ENCODE measurements at places on chromosomes 4 and X.

DNA sequence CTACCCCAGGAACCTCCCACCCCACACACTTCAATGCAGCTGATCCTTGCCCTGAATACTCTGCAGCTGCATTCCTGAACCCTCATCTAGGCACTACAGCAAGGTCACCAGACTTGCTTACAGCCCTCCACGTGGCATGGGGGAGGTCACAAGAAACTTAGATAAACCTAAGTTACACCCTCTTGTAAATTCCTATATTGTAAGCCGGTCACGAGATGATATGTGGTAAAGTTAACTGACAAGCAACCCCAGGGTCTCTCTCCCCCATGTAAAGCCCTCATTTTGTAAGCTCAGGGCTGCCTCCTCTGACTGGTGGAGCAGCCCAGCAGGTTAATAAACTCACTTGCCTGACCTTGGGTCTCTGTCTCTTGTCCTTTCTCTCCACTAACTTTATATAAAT is 570.7 kb downstream of the PCDH7 start:
- no peak for DNase-seq

- DNase-seq, result no peak
These were observed 803.6 kb upstream of the ADGRL3 start for GRCh38 chr4:60396341-60397049.

GRCh38 chrX:137749246-137749645 is 183.3 kb downstream of the ZIC3 start:
- DNase-seq, result no peak

DNA sequence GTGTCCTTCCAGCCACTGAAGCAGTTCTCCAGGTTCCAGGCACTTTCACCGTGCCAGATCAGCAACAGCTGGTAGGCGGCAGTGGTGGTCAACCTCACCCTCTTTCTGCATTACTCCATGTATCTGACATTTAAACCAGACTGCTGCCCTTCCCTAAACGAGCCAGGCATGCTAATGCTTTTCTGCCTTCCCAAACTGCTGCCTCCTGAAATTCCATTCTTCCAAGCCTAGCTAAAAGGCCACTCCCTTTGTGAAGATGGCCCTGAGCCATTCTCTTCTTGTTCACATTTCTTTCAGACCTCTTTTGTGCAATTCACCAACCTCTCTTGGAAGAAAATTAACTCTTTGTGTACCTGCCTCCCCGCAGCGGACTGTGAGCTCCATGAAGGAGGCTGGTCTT is 73.7 kb downstream of the CHST7 start:
- DNase-seq, result no peak

- no peak for DNase-seq
These were observed 28.5 kb downstream of the EGFL6 start for GRCh38 chrX:13597874-13598273.

DNA sequence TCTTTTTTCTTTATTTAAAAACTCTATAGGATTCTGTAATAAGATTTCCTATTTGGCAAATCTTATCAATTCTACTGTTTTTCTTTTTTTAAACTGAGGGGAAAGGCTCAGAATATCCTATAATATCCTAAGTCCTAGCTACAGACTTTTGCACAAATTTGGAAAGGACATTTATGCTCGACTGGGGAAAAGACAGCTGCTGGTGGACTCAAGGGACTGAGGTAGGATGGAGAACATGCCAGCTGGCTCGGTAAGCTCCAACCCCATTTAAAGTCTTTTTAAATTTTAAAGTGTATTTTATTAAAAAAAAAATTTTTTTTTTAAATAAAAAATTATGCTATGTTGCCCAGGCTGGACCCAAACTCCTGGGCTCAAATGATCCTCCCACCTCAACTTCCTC is 36.8 kb downstream of the BOD1L1 start:
- DNase-seq, result no peak

DNA sequence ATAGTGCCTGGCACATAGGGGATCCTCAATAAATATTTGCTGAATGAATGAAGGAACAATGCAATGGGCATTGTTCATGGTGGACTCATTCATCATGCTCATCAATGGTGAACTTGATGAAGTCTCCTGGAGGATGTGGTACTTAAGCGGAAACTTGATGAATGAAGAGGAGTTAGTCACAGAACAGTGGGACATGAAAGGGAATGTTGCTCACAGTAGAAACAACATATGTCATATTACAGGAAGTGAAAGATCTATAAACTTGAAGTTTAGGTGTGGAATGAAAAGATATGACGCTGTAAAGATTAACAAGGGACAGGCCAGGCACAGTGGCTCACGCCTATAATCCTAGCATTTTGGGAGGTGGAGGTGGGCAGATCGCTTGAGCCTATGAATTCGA is 224.1 kb downstream of the PPP3CA start:
- DNase-seq, result peak; percentile 34

DNA sequence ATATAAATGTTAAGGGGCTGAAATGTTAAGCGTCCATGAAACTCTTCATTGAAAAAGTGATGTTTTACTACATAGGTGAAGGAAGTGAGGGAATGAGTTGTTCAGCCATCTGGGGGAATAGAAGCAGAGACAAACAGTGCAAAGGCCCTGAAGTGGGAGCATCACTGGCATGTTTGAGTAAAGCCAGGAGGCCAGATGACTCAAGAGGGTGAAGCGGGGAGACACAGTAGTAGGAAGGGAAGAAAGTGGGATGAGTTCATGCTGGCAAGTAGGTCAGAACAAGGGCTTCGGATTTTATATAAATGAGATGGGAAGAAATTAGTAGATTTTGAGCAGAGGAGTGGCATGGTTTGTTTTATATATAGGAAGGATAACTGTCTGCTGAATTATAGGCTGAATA is 112.5 kb upstream of the MAP9 start:
- DNase-seq, result no peak

DNA sequence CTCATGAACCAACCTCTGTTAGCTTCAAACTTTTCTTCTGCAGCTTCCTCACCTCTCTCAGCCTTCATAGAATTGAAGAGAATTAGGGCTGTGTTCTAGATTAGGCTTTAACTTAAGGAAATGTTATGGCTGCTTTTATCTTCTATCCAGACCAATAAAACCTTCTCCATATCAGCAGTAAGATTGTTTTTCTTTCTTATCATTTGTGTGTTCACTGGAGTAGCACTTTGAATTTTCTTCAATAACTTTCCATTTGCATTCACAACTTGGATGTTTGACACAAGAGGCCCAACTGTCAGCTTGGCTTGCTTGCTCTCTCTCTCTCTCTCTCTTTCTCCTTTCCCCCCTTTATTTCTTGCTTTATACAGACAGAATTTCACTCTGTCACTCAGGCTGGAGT is 22.8 kb upstream of the SOWAHB start:
- DNase-seq, result no peak

DNA sequence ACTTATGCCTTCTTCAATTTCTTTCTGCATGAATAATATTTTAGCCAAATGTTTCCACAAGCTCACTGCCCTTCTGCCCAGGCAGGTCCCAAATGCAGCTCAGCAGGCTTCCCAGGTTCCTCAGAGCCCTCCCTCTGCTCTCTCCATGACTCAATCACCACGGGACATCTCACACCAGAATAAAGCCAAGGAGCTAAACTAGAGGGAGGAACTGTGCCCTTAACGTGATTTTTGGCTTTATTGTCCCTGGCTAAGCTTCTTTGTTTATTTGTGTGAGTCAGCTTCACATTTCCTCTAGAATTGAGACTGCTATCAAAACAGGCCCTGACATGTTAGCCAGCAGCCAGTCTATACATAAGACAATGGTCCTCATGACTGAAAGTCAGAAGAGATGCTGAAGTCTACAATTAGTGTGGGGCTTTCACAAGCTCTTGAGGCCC is 186.4 kb upstream of the GALNT7 start:
- DNase-seq, result peak; percentile 35

DNA sequence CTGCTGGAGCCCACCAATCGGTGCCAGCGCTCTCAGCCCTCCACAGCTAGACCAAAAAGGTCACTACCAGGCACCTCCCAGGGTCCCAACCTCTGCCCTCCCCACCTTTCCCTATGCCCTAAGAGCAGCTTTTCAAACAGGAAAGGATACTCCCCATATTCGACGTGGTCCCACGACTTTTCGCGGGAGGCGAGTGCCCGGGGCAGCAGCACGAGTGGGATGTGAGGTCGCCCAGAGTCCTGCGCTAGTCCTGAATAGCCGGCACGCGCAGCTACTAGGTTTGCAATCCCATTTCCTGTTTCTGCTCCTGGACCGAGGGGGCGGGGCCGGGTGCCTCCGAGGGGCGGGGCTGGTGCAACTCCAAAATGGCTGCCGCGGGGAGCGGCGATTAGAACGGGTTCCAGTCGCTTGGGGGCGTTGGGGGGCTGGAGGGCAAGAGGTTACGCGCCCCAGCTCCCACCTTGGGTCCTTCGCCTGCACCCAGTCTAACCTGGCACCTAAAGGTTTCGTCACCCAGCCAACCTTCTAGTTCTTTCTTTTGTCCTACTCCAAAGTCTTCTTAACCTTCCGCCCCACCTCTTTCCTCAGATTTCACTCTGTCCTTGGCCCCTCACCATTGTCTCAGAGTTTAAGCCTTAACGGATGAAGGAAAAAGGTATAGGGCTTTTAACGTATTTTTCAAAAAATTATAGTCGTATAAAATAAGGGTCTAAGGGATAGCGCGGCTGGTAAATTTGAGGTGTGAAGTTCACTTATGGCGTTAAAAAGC is 85.0 kb upstream of the TENT5D start:
- DNase-seq, result no peak

GRCh38 chr4:172751550-172751949 is 417.1 kb upstream of the GALNT7 start:
- no peak for DNase-seq

DNA sequence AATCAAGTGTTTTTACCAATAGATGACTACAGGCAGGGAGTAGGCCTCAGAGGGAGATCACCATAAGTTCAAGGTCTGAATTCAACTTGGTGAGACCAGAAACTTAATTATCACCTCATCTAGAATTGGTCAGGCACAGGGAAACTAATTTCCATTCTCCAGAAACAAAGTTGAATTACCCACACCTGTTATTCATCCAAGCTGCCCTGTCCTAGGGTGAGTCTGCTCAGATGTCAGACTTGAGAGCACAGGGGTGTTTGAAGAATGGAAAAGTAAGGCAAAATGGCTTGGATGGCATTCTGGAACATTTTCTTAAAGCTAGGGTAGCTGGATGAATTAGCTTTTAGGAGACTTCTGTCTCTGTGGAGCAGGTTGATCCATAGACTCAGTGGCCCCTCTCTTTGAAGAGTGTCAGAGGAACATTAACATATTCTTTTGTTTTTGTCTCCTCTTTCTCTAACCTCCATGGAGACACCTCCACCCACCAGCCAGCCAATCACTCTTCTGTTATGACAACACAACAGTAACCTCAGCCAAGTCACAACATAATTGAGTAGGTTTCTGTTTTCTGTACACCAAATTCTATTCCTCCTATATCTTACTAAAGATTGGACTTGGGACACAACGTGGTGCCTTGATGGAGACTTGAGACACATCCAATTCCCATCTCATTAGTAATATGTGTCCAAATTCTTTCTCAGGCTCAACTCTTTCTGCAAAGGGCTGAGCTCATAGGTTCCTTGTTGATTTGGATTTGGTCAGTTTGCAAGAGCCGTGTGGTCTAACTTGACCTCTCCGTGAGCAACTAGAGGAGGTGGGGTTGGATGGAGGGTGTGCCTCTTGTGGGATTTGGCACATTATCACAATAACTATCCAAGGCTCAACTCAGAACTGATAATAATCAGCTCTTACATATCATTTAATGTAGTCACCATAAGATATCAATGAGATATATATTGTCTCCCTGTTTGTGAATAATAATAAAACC is 45.1 kb downstream of the VSIG4 start:
- DNase-seq, result no peak

- DNase-seq, result peak; percentile 90
These were observed 70.7 kb upstream of the HPGD start for GRCh38 chr4:174592985-174593335.

DNA sequence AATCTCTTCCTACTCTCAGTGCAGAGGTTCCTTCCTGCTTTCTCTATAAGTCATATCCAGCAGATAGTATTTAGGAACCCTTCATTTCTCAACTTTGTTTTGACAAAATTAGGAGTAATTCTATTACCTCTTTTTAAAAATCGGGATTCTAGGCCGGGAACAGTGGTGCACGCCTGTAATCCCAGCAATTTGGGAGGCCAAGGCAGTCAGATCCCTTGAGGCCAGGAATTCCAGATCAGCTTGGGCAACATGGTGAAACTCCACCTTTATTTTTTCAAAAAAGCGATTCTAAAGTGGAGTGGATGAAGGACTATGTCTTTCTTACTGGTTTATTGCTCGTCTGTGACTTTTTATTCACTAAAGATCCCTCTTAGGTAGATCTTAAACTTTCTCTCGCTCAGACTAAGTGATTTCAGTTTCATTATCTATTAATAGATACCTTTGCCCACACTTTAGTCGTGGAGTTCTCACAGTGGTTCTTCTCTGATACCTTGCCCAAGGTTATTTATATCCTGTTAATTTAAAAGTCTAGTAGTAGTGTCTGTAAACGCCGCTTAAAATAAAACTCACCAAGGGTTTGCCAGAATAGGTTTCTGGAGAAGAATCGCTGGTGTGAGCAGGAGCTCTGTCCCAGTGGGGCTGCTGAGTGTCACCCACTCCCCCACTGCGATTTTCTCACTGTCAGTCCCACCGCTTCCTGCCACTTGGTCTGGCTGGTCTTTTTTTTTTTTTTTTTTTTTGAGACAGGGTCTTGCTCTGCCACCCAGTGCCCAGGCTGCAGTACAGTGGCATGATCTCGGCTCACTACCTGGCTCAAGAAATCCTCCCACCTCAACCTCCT is 27.0 kb upstream of the TMEM131L start:
- no peak for DNase-seq

- DNase-seq, result no peak
These were observed 45.4 kb downstream of the SEC24D start for GRCh38 chr4:118790544-118790943.

GRCh38 chr4:110467400-110467799 is 8.6 kb upstream of the ENPEP start:
- no peak for DNase-seq

GRCh38 chr4:25069014-25069413 is 38.3 kb upstream of the LGI2 start:
- no peak for DNase-seq

GRCh38 chr4:4311193-4311592 is 21.1 kb downstream of the ZBTB49 start:
- peak; percentile 42 for DNase-seq

GRCh38 chrX:123475068-123475724 is 257.7 kb downstream of the THOC2 start:
- DNase-seq, result no peak

DNA sequence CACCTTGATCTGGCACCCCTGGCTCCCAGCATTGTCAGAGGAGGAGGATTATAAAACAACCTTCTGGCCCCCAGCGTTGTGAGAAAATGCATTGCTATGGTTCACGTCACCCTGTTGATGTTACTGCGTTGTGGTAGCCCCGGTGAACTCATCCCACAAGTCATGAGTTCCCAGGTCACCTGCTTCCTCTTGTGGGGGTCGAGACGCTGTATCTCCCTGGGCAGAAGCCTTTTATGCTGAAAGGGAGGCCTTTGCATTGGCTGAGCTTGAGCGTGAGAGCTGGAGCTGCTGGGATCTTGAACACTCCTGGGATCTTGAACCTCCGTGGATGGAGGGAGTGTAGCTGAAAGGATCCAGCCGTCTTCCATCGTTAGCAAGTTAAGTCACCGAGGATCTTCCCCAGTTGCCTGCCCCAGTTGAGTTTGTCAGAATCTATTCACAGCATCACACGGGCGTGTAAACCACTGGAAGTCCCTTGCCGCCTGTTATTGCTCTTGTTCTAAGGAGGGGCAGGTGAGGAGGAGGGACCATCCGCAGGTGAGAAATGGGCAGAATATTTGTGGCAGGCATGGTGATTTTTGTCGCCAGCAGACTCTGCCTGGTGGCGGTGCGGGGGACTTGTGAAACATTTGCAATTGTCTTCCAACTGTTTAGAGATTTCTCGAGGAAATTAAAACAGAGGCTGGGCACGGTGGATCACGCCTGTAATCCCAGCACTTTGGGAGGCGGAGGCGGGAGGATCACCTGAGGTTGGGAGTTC is 299.9 kb downstream of the ASMT start:
- DNase-seq, result no peak

- no peak for DNase-seq
These were observed 674 bp upstream of the IL15 start for GRCh38 chr4:141635736-141636081.
